ENCODE measurements at places on chromosomes 1 and 21. TPM values are rescaled to one million over a fixed set of nuclear protein-coding genes. Genes with fewer than 3 reads are reported as not detected.

TMEM35B gene
- 0.85 TPM for total RNA-seq

- DNase-seq: no peak
These were observed 2.7 kb downstream of the CSRP1 start for GRCh38 chr1:201504179-201504631.

DNA sequence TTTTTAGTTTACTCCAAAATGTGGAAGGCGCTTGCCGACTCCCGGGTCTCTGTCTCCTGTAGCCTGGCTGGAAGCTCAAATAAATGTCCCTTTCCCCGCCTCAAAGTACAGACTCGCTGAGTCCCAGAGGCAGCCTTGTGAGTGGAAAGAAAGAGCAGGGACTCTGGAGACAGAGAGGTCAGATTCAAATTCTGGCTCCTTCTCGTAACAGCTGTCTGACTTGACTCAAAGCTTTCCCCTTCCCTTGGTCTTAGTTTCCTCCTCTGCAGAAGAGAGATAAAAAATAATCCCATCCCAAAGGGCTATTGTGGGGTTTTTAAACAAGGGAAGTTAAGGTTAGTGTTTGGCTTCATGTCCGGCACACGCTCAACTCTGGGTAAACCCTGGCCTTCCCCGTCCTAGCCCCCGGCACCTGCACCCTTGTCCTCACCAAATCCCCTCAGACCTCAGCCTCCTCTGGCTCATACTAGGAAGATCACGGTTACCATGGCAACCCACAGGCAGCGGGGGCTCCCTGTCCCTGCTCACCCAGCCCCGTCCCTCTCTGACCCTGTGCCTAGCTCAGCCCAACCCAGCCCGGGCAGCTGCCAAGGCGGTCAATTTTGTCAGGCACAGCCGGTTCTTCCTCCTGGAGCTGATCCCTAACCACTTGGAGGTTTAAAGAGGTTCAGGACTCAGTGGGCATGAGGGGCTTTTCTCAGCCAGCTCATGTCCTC, 49.2 kb upstream of the IGSF21 start:
- no peak for DNase-seq

GRCh38 chr1:106876384-106876783, 180.1 kb upstream of the PRMT6 start:
- DNase-seq: no peak

DNA sequence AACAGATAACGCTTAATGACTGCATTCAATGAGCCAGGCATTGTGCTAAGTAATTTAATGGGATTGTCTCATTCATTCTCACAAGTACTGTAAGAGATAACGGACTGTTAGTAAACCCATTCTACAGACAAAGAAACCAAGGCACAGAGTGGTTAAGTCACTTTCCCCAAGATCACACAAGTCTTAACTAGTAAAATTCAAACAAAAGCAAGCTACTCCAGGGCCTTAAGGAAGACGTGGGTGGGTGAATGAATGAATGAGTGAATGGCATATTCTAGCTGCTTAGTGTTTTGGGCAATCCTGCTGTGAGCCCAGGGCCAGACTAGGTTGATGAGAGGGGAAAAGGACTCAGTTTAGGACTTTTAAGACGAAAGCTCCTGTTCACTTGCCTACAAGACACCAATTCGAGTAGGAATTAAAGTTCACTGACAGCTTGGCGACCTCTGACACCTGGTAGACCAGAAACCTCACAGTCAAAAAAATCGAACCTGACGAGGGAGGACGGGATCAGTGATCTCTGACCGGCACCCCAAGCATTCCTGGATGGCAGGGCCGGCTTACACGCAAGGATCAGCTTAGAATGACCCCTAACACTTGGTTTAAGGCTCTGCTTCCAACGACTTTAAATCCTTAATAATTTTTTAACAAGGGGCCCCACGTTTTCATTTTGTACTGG, 557 bp downstream of the EMC1 start:
- DNase-seq: no peak

Data from CD4-positive, alpha-beta T cell (primary cell).